ENCODE measurements at places on chromosomes 16 and 17.

DNA sequence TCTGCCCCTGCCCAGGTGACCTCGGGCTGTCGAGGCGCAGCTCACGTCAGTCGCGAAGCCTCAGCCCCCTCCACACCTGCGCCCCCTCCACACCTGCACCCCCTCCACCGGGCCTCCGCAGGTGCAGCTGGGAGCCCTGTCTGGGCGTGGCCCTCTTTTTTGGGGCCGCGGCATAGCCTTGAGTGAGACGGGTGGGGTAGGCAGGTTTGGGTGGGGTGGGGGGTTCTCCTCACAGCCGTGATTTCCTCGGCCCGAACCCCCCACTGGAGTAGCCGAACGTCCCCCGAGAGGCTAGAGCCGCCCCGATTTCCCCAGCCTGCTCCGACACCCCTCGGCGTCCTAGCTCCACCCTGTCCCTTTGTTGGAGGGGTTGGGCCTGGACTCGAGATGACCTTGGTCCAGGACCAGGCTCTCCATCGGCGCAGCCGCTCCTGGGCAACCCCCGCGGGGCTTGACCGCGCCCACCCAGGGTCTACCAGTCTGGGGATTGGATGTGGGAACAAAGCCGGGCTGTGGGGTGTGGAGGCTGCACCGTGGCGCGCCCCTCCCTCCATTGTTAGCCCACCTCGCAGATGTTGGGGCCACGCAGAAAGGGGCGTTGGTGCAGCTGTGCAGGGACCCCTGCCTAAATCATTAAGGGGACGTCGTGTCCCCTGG, 626 bp downstream of the TUBB3 start:
- DNase-seq, result no peak

DNA sequence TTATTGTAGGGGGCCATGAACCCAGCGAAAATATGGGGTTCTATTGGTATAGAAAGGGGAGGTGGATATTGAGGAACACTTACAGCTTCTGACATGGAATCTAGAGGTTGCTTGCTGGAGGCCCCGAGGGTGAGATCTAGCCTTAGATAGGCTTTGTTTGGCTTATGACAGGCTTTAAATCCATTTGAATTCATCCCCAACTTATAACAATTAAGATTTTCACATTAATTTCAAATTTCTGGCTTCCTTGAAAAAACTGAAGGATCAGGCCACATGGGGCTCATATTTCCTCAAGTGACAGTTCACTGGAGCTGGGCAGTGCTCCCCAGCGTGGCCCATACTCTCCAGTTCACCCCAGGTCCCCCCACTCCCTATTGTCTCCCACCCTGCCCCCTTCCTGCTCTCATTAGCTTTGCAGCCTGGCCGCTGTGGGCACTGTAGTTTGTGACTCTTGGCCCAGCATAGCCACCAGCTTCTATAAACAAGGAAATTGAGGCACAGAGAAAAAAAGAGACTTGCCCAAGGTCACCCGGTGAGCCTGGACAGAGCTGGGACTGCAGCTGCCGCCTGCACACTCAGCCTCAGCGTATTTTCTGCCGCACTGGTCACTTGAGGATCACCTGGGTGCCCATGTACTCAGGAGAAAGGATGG, 19.8 kb upstream of the ADGRG1 start:
- peak; percentile 23 for DNase-seq

- DNase-seq, result no peak
These were observed 45.6 kb downstream of the SMPD3 start for GRCh38 chr16:68402748-68403040.

DNA sequence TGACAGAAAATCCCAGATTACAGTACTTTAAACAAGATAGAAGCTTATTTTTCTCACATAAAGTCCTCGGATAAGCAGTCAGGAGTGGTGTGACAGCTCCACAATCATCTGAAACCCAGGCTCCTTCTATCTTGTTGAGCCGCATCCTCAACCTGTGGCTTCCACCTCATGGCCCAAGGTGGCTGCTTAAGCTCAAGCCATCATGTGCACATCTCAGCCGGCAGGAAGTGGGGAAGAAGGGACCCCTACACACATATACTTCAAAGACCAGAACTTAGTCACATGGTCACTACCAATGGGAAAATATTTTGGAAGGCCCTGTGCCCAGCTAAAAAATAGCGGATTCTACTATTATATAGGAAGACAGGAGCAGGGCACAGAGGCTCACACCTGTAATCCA, 11.0 kb upstream of the FBXO47 start:
- no peak for DNase-seq

- peak; percentile 73 for DNase-seq
These were observed 5.0 kb downstream of the CX3CL1 start for GRCh38 chr16:57377080-57377841.

DNA sequence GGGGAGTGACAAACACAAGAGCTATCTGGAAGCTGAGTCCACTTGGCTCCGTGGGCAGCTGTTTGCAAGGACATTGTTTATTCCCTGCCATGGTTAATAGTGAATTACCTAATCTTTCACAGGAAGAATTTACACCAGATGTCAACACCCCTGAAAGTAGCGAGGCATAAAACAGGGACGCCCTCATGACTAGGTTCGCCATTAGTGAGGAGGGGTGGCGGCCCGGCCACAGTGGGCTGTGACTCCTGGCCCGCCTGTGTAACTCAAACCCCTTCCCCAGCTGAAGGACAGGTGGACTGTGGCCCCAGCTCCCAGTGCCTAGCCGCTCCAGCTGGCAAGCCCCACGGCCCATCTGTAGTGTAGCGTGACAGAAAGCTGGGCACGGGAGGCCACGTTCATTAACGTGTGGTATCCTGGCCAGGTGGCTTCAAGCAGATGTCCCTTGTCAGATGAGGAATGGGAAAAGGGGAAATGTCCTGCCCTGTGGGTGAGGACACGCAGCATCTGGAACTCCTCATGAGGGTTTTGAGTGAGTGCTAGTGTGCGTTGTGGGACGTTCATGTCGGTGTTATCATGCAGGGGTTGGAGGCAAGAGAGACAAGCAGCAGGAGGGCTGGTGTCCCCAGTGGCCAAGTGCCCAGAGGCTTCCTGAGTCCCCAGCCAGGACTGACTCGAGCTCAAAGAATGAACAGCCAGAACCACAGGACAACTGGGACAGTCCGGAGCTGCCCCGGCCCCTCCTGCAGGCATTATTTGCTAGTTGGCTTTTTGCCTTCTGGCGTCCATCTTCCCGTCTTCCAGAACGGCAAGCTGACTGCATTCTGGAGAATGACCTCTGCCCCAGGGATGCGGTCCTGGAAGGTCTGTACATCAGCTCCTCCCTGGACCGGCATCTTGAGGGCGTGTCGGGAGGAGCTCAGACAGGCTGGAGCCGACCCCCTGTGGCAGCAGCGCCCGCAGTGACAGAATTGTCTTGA, 19.2 kb downstream of the KDM8 start:
- no peak for DNase-seq

DNA sequence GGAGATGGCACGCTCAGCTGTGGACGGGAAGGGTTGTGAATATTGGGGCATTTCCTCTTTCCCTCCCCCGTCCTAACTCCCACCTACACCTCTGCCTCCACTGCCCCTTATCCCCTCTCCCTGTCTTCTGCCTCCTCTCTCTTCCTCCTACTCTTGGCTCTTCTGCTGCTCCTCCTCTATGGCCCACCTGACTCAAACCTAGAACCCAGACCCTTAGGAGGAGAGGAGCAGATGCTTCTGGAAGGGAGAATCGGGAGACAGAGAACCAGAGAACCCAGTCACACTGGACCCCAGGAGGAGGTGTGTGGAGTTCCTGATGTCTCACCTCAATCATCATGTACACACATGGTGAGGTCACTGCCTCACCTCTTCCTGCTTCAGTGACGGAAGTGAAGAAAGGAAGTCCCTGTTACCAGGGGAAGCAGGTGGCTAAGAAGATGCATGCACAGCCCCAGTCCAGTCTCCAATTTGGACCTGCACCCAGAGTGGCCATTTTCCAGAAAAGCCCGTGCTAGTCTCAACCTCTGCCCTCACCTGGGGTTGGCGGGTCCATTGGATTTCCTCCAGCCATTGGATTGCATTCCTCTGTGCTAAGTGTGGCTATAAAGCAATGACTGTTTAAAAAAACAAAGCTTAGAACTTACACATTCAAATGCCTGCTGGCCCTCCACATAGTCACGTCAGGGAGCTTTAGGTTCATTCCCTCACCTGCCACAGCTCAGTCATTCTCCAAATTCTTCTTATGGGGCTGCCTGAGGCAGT, 4.0 kb downstream of the RNF222 start:
- no peak for DNase-seq

DNA sequence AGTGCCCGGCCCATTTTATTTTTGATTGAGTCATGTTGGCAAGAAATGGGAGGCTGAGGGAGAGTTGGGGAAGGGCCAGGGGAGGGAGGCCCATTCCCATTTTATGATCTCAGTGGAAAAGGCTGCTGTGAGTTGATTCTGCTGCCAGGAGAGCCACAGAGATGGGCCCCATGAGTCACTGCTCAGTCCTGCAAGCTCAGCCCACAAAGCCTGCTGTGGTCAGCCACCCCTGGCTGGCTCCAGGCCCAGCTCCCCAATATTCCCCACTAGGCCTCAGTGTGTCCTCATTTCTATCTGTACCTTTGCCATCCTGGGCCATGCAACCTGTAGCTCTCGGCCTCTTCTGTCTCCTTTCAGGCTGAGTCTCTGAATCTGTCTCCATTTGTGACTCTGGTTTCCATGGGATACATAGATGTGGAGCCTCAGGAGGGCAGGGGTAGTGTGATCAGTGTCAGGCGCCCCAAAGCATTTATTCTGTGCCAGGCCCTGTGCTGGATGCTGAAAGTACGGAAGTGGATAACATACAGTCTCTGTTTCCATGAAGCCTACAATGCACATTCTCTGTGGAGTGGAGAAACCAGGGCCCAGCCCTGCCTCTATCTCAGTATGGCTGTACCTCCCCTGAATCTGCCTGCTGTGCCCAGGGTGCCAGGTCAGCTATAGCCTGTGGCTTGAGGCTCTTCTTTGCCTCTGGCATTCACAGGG, 1.9 kb upstream of the PLEKHG4 start:
- DNase-seq, result peak; percentile 54

DNA sequence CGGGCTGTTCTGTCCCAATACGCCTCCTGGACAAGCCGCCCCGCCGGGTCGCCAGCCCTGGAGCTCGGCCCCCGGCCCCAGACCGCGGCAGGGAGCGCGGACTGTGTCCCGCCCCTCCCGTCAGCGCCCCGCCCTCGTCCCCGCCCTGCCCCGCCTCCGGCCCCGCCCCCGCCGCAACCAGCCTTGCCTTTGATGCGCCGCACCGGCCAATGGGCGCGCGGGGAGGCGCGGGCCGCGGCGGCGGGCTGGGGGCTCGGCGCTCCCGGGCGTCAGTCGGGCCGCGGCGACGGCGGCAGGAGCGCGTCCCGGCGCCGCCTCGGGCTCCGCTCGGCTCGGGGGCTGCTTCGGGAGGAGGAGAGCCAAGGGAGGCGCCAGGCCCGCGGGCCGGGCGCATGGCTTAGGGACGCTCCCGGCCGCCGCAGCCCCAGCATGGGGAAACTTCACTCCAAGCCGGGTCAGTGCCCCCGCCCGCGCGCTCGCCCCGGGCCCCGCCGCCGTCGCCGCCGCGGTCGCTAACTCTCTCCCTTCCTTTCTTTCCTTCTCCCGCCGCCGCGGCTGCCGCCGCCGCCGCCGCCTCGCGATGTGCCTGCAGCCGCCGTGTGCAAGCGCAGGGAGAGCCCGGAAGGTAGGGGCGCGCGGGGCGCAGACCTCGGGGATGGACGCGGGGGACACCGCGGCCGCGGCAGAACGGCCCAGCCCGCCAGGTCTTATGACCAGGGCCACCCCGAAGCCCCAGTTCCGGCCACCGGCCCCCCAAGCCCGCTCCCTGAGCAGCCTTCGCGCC, at the start of gene NKD1:
Gene NKD1 (plus strand): TSS at position 272 of the 784 bp plus-strand sequence. CDS start 158 bp downstream, at position 430.
- DNase-seq, result peak; percentile 76

DNA sequence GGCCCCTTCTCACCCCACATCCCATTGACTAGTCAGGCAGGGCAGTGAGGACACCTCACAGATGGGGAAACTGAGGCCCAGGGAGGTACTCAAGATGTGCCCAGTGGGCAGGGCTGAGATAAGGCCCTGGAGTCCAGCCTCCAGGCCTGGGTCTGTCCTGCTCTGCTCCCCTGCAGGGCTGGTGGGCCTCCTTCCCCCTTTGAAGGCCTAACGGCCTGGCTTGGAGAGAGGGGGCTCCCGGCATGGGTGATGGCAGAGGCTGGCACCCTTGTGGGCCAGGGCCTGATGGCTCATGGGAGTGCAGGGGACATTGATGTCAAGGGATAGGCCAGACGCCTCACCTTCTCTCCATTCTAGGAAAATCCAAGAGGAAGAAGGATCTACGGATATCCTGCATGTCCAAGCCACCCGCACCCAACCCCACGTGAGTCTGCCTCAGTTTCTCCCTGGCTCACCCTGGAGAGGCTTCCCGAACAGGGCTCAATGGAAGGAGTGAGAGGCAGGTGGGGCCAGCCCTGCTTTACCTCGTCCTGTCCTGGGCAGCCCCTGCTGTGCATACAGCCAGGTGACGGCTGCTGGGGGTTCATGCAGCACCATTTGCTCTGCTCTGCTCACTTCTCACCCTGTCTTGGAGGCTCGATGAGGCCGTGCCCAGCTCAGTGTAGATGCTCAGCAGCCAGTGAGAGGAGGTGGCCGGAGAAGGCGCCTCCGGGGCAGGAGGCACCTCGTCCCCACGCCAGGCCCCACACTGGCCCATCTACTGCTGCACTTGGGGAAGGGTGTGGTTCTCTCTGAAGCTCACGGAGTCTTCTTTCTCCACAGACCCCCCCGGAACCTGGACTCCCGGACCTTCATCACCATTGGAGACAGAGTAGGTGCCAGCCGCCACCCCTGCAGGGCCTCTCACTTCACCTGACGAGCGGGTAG, 13.8 kb downstream of the MAP2K3 start:
- no peak for DNase-seq

DNA sequence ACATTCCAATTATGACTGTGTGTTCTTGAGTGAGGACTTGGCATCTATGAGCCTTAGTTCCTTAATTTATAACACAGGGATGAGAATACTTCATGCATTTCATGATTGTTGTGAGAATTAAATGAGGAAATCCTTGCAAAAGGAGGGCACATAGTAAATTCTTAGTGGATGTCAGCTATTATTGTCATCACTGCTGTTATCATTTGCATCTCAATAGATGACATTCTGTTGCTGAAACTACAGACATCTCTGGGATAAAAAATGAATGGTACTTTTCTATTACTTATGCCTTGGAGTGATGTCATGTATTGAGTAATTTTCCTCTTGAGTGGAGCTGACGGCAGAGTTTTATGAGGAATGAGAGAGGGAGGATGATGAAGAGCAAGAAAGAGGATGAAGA, 184.4 kb upstream of the CDH11 start:
- no peak for DNase-seq

GRCh38 chr16:66295761-66296546, 70.5 kb upstream of the CDH5 start:
- DNase-seq, result no peak

- DNase-seq, result no peak
These were observed 21.9 kb upstream of the MAPK3 start for GRCh38 chr16:30144917-30145316.

Measured in stimulated activated CD8-positive, alpha-beta memory T cell treated with anti-CD3 and anti-CD28 coated beads, Interleukin-4, amount 100 ng/mL, for 48 hours (primary cell).